ENCODE measurements at places on chromosomes 7 and 10.
A peak's percentile ranks its signal among the peaks of the same experiment; 100 is the strongest.

GRCh38 chr7:139680676-139681462, 96.9 kb downstream of the HIPK2 start:
- DNase-seq = peak; percentile 65

DNA sequence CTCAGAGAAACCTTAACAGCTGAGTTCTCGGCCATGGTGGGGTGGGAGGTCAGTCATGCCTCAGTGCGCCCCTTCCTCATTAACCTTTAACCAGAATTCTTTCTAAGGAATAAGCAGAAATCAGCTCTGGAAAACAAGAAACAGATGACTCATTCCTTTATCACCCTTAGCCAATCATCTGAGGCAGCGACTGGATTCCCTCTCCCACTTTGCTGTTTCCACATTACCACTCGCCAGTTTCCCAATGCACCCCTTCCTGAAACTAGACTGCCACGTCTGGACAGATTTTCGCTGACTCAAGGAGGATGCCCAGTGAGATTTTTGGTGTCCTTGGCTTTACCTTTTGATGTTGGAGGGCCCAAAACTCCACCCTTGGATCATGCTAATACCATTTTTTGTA, 223.8 kb downstream of the PLXDC2 start:
- no peak for DNase-seq

DNA sequence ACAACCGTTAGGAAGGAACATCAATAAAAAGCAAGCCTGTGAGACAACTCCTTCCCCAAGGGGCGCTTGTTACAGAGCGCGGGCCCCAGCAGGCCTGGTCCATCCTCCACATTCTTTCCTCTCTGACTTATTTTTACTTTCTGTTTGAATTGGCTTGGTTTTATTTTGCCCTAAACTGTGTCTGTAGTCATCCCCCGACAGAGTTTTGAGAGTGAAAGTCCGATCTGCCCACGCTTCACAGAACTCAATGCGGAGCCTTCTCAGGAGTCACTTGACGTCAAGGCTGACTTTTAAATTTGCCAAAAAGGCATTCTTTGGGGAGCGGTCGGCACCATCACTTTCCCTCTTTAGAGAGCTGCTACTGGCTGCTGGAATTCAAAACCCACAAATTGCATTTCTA, 150.1 kb upstream of the KLF6 start:
- DNase-seq = peak; percentile 50

- no peak for DNase-seq
Measured at GRCh38 chr10:62048470-62048869, 147.0 kb downstream of the ARID5B start.

DNA sequence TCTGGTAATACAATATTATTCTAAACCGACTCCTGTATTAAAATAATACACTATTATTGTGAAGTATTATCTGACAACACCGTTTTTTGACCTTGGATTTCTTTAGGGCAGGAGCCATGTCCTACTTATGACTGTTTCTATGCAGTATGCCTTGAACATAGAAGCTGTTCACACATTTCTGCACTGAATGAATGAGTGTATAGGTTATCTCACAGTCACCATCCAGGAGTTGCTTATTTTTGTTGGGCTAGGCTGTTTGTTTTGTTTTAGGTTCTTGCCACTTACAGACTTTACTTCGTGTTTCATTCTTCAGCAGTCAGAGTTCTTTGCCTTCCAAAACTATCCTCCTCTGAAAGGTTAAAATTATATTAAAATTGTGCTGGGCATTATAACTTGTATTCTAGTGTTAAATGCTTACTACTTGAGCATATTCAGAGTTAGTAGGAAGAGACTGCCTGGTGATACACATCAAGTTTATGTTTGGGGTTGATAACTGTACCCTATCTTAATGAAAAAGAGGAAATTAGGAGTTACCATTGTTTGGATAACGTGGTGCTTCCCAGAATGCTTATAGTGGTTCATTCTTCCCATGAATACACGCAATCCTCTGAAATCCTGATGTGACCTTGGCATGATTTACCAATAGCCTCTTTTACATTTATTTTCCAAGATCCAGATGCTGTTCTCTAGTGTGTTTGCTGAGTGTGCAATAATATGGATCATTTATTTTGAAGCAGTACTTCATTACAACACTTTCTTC, 1.7 kb downstream of the RALA start:
- no peak for DNase-seq

DNA sequence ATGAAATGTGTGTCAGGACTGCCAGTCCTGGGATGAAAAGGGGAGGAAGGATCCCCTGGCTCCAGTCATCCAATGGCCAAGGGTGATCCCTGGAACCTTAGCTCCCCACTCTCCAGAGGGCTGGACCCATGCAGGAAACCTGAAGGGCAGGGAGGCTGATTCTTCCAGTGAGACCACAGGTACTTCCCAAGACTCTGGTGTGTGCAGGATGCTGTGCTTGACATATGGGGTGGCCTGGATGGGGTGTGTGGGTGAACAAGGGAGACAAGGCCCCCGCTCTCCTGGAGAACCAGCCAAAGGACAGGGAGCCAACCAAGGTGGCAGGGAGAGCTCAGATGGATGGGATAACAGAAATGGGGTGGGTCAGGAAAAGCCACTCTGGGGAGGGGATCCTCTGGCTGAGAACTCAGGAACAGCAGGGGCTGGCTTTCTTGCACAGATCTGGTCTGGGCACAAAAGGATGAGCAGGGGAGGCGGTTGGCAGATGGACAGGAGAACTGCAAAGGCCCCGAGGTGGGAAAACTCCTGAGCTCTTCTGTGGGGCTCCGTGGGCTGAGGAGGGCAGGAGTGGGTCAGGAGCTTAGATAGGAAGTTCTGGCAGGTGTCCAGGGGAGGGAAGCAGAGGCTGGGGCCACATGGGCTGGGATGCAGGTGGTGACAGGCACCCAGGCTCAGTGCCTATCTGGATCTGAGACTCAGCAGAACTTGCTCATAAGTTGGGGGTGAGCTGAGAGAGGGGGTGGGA, 100.6 kb downstream of the ARHGAP22 start:
- DNase-seq = no peak

GRCh38 chr10:32937911-32938424, 20.1 kb downstream of the ITGB1 start:
- no peak for DNase-seq

- no peak for DNase-seq
Measured at GRCh38 chr7:92636018-92636560, 45.9 kb upstream of the FAM133B start.

DNA sequence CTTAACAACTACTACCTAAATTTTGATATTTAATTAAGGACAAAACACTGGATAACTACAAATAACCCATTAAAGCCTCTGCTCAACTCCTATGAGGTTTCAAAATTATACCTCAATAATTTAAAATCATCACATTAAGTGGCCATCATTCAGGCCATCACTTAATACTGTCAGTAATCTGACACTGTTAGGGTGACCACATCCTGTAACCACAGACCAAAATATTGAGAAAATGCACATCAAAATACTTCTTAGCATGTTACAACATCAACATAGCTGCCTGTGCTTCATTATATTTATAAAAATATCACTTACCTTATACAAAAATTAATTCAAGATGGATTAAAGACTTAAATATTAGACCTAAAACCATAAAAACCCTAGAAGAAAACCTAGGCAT, 23.3 kb downstream of the SEM1 start:
- no peak for DNase-seq

DNA sequence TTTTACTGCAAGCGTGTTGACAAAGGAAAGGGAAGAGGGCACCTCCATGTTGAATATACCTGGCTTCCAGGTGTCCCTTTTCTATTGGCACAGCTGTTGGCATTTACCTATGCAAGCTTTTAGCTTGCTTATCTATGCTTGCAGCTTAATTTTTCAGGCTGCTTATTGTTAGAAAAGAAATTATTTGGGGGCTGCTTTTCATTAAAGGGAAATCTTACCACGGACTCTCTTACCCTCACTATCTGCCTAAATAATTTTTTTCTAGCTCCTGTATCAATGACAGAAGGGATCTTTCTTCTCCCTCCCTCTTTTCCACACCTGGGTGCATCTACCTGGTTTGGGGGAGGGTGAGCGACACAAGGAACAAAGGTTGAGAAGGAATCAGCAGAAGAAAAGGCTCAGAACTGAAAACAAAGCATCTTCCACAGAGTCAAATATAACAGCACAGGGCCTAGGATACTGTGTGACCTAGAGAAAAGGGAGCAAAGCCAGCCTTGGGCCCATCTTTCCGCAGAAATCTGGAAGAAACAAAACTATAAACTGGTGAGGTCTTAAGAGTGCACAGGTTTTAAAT, 15.2 kb upstream of the GJC3 start:
- DNase-seq = no peak

DNA sequence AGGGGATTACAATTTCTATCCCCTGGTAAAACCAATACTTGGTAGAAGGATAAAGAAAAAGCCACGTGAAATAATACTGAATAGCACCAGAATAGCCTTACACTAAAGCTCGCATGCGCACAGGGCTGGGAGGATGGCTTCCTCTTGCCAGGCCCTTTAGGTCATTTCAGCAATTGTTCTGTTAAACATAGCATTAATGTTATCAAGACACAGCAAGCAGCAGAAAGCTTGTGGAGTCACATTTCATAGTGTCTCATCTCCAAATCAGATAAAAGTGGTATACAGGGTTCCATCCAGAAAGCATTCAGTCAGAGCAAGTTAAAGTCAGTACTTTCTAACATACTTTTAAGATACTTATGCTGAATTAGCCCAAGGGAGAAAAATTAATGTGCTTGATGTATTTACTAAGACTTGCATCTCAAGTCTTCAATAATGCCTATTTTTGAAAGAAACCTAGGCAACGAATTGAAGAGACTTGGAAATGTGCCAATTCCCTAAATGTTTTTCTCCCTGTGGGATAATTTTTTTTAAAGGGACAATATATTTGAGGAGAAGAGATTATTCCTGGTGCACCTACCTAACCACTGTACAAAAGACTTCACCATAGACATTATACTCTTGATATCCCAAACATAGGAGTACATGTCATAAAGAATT, 14.3 kb upstream of the NPM3 start:
- DNase-seq = no peak

DNA sequence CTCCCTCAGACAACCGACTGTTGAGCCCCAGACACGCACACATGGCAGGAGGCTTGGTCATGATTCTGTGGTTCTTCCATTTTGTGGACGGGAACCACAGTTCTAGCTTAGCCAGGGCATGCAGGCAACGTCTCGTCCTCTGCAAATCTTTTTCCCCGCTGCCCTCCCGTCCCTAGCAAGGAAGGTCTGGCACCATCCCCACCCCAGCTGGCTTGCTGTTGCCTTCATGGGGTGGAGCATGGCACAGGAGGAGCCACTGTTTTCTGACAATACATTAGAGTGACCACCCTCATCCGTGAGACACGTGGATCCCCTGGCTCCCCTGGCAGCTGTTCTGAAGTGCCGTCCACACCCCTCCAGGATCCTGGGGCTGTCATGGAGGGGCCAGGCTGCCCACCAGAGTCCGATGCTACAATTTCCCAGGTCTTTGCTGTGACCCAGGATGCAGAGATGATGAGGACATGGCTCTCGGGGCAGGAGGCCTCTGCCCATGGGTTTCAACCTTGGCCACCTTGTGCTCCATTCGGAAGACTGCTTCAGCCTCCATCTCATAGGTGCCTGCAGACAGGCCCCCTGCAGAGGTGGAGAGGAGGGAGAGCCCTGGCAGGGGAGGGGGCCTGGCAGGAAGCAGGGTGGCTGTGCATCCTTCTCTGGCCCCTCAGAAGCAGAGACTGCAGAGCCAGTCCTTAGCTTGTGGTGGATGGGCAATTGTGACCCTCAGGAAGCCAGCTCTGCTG, 233.6 kb downstream of the GLRX3 start:
- DNase-seq = no peak

- DNase-seq = no peak
Measured at GRCh38 chr10:128310971-128311658, 184.9 kb upstream of the MKI67 start.

DNA sequence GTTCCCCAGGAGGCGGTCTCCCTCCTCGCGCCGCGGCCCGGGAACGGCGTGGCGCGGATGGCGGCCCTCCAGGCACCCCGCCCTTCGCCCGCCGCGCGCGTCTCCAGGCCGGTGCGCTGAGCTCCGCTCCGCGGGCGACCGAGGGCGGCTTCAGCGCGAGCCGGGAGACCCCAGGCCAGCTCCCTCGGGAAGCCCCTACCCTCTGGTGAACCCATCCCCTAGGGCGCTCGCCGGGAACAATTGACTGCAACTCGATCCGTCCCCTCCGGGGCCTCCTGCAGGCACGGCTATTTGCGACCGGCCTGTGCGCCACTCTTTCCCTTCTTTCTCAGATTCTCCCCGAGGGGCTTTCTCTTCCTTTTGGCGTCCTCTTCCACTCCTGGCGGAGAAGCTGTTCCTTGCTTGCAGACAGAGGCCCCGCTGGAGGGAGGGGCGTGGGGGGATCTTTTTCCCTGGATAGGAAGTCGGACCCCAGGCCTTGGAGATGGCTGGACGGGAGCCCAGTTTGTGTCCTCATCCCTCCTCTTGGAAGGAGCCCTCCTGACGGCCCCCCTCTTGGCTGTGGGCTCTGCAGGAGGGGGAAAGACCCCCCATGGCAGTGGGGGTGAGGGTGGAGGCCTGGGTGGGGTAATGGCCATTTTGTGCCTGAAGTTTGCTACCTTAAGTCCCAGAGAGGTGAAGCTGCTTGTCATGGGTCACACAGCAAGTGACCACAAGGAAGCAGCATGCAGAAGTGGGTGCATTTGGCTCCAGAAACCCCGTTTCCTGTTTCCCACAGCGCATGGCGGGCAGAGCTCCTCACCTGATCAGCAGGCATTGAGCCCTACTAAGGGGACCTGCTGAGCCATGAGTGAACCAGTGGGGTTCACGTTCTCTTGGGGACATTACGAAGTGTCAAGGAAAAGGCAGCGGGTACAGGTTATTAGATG, 171.2 kb upstream of the TNRC18 start:
- DNase-seq = no peak

DNA sequence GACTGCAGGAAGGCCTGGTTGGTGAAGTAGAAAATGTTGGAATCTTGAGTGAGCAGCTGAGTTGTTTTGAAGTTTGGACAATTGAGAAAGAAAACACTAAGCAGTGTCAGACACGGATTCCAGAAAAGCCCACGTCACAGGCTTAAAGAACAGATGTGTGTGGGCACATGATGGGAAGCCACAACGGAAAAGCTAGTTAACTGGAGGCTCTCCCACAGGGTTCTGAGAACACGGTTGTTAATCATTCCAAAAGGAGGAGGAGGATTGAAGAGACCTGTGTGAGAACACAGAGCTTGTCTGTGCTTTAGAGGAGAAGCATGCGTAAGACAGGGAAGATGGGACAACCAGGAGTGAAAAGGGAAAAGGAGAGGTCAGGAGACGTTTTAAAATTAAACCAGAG, 42.6 kb downstream of the SHH start:
- DNase-seq = no peak

DNA sequence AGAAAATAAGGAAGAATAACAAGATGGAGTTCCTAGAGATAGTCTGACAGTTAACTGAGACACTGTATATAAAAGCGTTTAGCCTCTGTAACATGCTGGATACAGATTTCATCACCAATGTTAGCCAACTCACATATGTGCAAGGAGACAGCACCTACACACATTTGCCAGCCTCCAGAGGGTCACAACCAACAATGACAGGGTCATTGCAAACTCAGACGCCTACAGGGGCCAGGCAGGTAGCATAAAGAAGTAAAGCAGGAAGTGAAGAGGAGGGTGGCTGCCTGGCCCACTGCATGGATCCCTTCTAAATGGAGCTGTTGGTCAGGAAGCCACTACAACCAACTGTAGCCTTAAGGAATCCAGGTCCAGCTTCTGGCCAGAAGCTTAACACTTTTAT, 50.4 kb downstream of the NRAP start:
- DNase-seq = no peak

Data from stimulated activated CD4-positive, alpha-beta T cell treated with anti-CD3 and anti-CD28 coated beads, Interleukin-1b, Interleukin-23, amount 100 ng/mL, for 24 hours (primary cell).